Heart right ventricle (tissue), 16 donors: ENCODE measurements at places on chromosomes 12 and 14.

DNA sequence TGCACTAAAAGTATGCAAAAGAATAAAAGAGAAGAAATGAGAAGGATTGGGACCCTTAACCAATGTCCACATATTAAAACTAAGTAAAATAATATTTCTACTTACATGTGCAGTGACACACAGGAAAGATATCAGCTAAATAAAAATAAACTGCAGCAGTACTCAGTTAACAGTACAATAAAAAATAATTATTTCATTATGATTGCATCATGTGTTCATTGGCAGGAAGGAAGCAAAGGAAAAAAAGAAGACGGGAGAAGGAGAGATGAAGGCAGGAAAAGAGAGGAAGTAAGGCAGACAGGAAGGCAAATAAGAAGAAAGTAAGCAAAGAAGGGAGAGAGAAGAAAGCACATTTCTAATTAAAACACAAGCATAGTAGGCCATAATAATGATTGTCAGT, 33.0 kb downstream of the RASSF9 start:
- no peak for DNase-seq

- DNase-seq = no peak
These were observed 374.7 kb downstream of the DIO2 start for GRCh38 chr14:79836577-79836976.

GRCh38 chr14:102184316-102185035, 44.8 kb downstream of the WDR20 start:
- no peak for DNase-seq

DNA sequence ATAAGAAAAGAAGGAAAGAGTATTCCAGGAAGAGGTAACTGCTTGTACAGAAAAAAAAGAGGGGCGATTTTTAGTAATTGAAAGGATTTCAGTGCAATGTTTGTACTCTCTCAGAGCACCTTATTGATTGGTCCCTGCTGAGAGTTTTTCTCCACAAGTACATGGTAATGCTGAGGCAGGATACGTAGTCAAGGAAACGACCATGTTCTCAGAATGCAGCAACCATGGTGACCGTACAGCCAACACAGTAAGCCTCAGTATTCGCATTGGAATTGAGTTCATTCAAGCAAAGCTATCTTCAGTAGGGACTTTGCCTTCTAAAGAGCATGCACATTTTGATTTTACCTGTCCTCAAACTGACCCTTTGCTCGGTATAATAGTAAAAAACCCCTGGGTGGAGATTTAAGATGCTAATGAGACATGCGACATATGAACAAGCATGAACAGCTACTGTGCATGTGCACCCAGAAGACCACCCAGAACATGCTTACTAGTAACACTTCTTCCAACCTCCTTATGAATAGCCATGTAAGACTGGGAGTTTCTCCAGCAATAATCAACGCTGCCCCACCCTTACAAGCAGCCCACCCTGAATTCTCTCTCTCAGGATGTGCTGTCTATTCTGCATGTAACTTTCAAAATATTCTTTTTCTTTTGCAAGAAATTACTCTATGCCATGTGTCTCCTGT, 6.2 kb upstream of the SLC41A2 start:
- no peak for DNase-seq

GRCh38 chr14:88592031-88592430, 29.2 kb downstream of the ZC3H14 start:
- no peak for DNase-seq
